ENCODE measurements at places on chromosomes 2 and 18. TPM values are rescaled to one million over a fixed set of nuclear protein-coding genes. Genes with fewer than 3 reads are reported as not detected.

Gene SPOPL
- total RNA-seq: 48.3 TPM

Gene PCGF1
- 39.9 TPM for total RNA-seq

Gene ATP6V1C2
- 2.0 TPM for total RNA-seq

Gene UPP2
- not detected for total RNA-seq

Gene PHOSPHO2
- total RNA-seq: 2.8 TPM

Gene SALL3
- not detected for total RNA-seq

Gene SERPINB7
- not detected for total RNA-seq

Gene ERBB4
- total RNA-seq: 0.10 TPM

Gene SETBP1
- 0.05 TPM for total RNA-seq

DNA sequence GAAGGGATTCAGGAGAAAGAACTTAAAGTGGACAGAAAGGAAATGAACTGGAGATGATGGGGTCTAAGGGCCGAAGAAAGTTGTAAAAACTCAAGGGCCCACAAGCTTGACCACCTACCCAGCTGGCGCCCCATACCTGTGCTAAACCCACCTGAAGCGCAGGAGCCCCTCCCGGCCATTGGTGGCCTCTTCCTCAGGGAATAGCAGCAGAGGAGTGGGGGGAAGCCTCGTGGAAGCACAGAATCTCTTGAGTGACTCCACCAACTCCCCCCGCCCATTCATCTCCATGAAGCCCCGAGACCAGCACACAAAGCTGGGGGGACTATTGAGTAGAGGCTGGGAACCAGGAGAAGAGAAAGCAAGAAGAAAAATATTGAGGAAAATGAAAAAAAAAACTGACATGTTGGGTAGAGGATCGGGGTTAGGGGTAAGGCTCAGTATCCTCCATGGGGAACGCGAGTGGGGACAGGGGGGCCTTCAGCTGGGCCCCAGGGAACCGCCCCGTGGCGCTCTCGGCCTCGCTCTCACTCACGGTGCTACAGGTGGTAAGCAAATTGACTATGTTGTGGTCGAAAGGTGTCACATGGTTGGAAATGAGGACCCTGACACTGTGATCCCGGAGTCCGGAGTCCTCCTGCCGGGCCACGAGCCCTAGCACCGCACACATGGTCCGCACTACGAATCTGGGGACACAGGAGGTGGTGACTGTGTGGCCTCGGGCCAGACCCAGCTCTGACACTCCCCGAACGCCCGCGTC, 728 bp downstream of the AUP1 start:
- no peak for DNase-seq
- H3K36me3 ChIP-seq: peaks cover 27% of the 10 kb centered on the region
- H3K27ac ChIP-seq: peak overlapping the region; percentile 94
- peak overlapping the region; percentile 98 for H3K4me3 ChIP-seq
- peaks cover 14% of the 10 kb centered on the region for H3K4me1 ChIP-seq

- H3K27ac ChIP-seq: peak overlapping the region; percentile 38
- no peaks in the 10 kb centered on the region for H3K27me3 ChIP-seq
- no peak overlapping the region for H3K4me3 ChIP-seq
- peaks cover 66% of the 10 kb centered on the region for H3K4me1 ChIP-seq
- peaks cover 28% of the 10 kb centered on the region for H3K36me3 ChIP-seq
Measured at GRCh38 chr18:70296289-70296688, 7.4 kb downstream of the SOCS6 start.

- no peaks in the 10 kb centered on the region for H3K27me3 ChIP-seq
- 0 out of 2 replicates have a peak, but pooled peaks cover 7% of the 10 kb centered on the region for H3K36me3 ChIP-seq
- DNase-seq: no peak
Measured at GRCh38 chr2:98573426-98573825, 34.9 kb downstream of the COA5 start.

GRCh38 chr2:56357655-56358295, 174.0 kb downstream of the CCDC85A start:
- no peaks in the 10 kb centered on the region for H3K4me1 ChIP-seq
- no peaks in the 10 kb centered on the region for H3K36me3 ChIP-seq
- H3K27me3 ChIP-seq: no peaks in the 10 kb centered on the region
- H3K4me3 ChIP-seq: no peak overlapping the region

DNA sequence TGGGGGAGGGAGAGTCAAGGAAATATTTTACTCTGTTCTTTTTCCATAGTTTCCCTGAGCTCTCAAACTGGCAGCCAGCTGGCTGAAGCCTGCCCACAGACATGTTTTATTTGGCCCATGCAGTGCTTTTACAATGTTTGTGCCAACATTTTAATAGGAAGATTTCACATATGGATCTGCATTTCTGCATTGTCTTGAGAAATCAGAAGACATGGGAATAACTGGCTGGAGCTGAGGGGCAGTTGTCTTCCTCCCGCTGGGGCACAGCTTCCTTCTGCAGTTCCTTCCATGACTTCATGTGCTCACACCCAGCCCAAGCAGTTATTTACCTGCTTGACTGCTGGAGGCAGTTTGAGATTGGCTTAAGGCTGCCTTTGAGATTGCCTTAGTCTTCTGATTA, 74.4 kb downstream of the PLCL1 start:
- H3K4me3 ChIP-seq: no peak overlapping the region
- 0 out of 2 replicates have a peak, but pooled peaks cover 4% of the 10 kb centered on the region for H3K27me3 ChIP-seq
- no peak for DNase-seq
- H3K27ac ChIP-seq: no peak overlapping the region
- no peaks in the 10 kb centered on the region for H3K36me3 ChIP-seq
- no peaks in the 10 kb centered on the region for H3K4me1 ChIP-seq

DNA sequence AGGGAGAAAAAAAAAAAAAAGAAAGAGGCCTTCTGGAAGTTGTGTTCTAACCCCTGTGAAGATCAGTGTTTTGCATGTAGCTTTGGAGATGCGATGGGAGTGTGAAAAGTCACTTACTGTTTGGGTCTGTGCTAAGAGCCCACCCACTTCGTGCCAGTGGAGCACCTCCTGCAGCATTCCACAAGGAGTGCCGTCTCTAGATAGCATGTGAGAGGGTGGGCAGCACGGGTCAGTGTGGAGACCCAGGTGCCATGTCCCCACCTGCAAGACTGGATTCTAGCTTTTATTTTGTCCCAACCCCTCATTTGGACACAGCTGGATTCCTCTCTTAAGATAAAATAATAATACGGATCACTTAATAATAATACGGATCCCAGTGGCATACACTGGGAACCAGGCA, 12.5 kb upstream of the TMEM185B start:
- no peak overlapping the region for H3K27ac ChIP-seq
- H3K4me3 ChIP-seq: no peak overlapping the region
- H3K27me3 ChIP-seq: no peaks in the 10 kb centered on the region

- H3K4me3 ChIP-seq: no peak overlapping the region
- no peaks in the 10 kb centered on the region for H3K27me3 ChIP-seq
- H3K36me3 ChIP-seq: no peaks in the 10 kb centered on the region
- H3K27ac ChIP-seq: no peak overlapping the region
Measured at GRCh38 chr18:76414936-76415621, 80.0 kb downstream of the ZNF516 start.
